ENCODE measurements at places on chromosomes 2 and 18.

DNA sequence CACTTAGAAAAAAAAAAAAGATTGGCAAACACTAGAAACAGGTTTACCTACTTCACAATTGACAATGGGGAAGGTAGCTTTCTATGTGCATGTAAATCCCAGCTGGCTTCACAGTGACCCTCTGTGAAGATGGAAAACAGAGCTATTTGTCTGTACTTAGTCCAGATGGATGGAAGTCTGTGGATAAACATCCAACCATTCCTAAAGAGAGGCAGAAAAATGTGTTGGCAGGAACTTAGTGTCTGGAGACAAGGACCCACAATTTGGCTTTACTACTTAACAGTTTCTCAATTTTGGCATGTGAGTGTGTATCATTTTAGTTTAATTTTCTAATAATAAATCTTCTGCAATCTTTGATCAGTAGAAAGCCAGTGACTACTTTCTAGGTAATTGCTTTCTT, 154.4 kb downstream of the RAD51AP2 start:
- DNase-seq = no peak

DNA sequence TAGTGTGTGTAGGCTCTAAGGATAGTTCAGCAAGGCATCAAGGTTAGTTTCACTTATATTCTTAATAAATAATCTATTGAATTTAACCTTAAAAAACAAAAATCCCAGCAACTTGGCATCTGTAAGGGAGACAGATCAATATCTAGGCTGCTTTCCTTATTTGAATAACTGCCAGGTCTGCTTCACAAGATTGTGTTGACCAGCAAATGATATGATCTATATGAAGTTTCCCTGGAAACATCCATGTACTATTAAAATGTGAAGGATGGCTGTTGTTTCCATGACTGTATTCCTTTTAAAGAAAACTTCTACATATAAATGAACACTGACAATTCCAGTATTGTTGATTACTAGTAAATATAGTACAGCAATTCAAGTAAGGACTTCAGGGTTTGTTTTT, 109.4 kb downstream of the SPTBN1 start:
- DNase-seq = no peak

GRCh38 chr2:62197011-62197924, 1.4 kb downstream of the B3GNT2 start:
- no peak for DNase-seq

- DNase-seq = no peak
Observed at GRCh38 chr2:139165041-139165440, 384.9 kb upstream of the NXPH2 start.

Data from activated CD4-positive, alpha-beta T cell treated with anti-CD3 and anti-CD28 coated beads for 24 hours (primary cell).